ENCODE measurements at places on chromosomes 12 and 14.

DNA sequence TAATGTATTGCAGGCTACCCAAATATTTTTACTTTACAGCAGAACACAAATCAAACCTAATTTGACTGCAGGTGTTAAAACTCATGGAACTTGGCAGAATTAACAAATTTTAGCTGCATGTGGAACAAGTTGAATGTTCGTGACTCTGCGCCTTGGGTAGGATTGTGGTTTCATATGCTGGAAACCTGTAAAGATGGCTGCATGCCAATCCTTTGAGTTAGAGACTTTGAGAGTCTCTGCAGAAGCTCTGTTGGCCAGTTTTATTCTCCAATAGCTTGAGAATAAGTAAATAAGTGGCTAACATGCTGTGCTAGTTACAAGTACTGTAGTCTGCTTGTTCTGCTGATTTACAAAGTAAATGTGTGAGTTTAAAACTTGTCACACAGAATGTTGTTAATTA is 77.8 kb downstream of the PDE6H start:
- DNase-seq, result no peak

DNA sequence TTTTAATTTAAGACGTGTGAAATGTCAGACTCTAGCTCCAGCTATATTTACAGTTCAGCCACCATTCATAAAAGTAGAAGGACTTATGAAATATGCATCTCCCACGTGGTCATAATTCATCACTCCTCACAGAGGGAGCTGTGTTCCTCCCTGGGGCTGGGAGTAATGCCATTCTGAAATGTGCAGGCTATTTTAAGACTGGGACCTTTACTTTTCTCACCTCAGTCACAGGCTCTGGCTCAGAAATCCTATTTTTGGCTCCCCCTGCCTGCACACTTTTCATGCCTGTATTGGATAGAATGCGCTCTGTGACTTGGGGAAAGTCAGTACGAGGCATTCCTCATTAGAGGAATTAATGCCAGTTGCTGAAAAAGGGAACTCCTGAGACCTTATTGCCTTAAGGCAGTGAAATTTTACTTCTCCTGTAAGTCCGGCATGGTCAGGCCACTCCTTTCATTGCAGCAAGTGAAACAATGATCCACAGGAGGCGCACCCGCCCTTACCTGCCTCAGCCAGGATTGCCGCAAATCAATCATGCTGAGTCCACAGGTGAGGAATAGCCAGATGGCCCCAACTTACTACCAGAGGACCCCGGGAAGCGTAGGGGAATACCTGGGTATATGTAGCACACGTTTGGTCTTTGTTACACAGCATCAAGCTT is 1133.2 kb upstream of the TMEM132C start:
- DNase-seq, result no peak

GRCh38 chr12:43210485-43211192 is 341.4 kb downstream of the ADAMTS20 start:
- no peak for DNase-seq

DNA sequence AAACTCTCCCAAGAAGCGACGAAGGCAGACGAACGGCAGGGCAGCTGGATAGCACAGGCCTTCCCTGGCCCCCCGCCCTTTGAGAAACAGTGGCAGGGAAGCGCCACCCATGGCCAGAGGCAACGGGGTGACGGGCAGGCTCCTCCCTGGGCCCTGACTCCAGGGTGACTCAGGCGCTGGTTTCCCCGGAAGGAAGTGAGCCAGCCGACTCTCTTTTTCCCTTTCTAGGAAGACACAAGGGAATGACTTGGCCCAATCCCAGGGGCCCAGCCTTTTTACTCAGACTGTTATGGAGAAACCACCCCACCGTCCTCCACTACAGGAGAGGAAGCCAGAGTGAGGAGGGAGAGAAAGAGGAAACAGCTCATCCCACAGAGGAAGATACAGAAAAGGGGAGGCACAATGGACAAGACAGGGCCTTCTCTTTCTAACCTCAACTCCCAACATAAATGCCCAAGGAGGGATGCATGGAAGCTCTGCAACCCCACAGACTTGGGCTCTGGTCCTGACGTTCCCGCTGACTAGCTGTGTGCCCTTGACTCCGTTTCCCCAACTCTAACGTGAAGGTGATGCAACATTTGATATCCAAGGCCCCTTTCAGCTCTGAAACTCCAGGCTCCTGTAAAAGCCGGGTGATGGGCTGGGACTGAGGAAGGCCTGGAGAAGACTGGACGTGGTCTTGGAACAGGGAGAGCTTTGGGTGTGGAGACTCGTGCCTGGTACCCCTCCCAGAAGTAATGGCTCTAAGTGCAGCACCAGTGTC is 27.9 kb downstream of the ACTN1 start:
- peak; percentile 89 for DNase-seq

DNA sequence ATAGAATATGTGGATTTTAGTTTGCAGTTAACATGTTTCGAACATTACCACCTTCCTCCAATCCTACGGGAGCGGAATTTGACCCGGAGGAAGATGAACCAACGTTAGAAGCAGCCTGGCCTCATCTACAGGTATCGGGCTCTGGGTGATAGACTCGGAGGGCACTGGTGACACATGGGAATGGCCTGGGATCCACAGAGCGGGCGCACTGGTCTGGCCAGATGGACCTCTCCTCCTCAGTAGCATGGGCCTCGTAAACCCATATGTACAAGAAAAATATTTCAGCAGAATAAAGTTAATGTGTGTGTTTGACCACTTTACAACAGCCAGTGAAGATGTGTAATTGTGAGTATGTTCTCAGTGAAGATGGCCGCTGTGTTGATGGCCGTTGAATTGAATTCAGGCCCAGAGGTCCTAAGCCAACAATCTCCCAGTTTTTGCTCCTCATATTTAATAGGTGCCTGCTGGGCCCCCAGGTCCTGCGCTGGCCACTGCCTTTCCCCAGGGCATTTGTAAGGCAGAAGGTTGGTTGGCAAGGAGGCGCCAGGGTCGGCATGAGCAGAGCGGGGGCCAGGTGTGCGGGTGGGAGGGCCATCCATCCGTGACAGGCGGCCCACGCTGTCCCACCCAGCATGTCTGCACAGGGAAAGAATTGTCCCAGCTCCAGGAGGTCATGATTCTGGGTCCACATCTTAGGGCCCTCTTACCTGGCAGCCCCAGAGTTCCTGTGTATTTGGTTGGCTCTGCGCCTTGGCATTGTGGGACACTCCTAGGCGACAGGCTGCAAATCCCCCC is 82.0 kb upstream of the DYNC1H1 start:
- no peak for DNase-seq

- no peak for DNase-seq
Observed at GRCh38 chr14:88829685-88830302, 5.3 kb downstream of the TTC8 start.

GRCh38 chr12:68319988-68320623 is 12.1 kb downstream of the MDM1 start:
- no peak for DNase-seq

GRCh38 chr12:26614011-26614616 is 218.9 kb downstream of the ITPR2 start:
- no peak for DNase-seq

- DNase-seq, result no peak
Observed at GRCh38 chr14:68891851-68892660, 87.0 kb downstream of the ACTN1 start.

Data from omental fat pad (tissue), 4 donors.